ENCODE measurements at places on chromosomes 1 and 21. TPM values are rescaled to one million over a fixed set of nuclear protein-coding genes. Genes with fewer than 3 reads are reported as not detected.

RPS6KC1 gene
- polyA plus RNA-seq = 10.0 TPM

SPRR2F gene
- 26.1 TPM for polyA plus RNA-seq

KCNC4 gene
- 4.8 TPM for polyA plus RNA-seq

FAM78B gene
- polyA plus RNA-seq = 0.77 TPM

TOMM40L gene
- 14.5 TPM for polyA plus RNA-seq

SH2D5 gene
- 0.71 TPM for polyA plus RNA-seq

CAPN2 gene
- 162 TPM for polyA plus RNA-seq

PCP4L1 gene
- 1.7 TPM for polyA plus RNA-seq

GPR137B gene
- 13.0 TPM for polyA plus RNA-seq

TSACC gene
- polyA plus RNA-seq = 1.5 TPM

MAN1C1 gene
- 24.6 TPM for polyA plus RNA-seq

- DNase-seq = no peak
Observed at GRCh38 chr1:2787163-2787911, 14.2 kb downstream of the TTC34 start.

DNA sequence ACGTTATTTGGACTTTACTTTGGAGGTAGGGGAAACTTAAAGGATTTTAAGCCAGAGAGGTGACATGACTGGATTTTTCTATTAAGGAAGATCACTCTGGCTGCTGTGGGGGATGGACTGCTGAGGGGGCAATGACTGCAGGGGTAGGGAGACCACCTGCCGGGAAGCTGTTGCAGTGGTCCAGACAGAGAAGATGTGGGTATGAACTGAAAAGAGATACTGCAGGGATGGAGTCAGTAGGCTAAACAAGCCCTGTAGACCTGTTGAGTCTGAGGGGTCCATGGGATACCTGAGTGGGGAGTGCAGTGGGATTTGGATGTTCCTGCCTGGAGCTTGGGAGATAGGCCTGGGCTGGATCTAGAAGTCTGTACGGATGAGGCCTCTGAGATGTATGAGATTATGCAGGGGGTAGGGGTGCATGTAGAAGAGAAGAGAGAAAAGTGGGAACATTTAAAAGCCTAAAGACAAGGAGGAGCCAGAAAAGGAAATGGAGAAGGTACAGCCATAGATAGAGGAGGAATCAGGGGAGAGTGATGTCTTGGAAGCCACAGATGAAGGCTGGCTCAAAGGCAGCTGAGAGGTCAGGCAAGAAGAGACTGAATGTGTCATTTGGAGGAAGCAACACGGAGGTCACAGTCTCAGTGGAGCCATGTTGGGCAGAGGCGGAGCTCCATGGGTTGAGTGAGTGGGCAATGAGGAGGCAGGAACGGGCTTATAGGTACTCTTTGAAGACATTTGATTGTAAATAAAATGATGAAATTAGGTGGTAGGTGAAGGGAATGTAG, 25.9 kb upstream of the KCNA2 start:
- no peak for DNase-seq

- no peak for DNase-seq
Observed at GRCh38 chr1:228884196-228884595, 148.9 kb downstream of the RHOU start.

DNA sequence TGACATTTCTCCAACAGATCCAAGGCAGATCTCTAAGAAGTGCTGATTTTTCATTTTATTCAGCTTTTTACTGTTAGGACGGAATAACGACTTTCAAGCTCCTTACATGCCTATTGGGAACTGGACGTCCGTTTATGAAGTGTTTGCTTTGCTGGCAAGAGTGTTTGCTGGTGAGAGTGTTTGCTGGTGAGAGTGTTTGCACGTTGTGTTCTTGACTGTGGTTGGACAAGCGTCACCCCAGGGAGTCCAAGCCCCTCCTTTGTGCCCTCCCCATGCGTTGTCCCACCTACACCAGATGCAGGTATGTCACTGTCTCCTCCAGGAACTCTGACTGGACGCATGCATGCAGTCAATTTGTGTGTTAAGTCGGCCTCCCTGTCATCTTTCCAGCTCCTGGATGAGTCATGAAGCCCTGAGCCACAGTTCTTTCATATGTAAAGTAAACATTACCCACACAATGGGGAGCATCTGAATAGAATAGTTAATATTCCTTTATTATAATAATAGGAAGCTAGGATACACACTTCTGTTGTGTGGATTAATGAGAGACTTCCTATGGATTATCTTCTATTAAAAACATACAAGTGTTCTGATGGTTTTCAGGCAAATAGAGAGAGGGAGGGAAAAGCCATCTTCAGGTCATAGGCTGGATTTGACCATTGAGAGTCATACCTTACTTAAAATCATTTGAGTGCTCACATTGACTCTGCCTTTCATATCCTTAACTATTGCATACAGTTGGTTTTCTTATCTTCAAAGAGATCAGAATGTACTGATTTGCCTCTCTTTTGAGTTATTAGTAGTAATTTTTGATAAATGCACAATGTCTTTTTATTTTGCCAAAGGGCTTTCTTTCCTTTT, 119.2 kb downstream of the GALNT2 start:
- peak; percentile 87 for DNase-seq

- no peak for DNase-seq
Observed at GRCh38 chr1:60213253-60213652, 139.7 kb upstream of the C1orf87 start.

DNA sequence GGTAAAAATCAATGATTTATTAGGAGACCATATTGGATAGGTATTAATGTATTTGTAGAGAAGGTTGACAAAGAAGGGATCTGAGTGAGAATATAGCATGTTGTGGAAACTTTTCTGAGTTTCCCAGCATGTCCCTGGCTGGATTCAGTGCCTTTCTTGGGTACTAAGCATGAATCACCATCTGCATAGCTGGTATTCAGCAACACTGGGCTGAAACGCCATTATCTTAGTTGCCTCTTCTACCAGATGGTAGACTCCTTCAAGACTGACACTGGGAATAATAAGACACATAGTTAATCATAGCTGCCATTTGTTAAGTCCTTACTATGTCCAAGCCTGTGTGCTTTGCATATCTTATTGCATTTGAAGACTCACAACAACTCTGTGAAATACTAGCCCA, 45.5 kb downstream of the ATP5PF start:
- DNase-seq = no peak

GRCh38 chr1:89069951-89070350, 4.9 kb upstream of the GBP1 start:
- DNase-seq = no peak

GRCh38 chr1:244964112-244964971, 100.0 kb upstream of the HNRNPU start:
- DNase-seq = peak; percentile 71

DNA sequence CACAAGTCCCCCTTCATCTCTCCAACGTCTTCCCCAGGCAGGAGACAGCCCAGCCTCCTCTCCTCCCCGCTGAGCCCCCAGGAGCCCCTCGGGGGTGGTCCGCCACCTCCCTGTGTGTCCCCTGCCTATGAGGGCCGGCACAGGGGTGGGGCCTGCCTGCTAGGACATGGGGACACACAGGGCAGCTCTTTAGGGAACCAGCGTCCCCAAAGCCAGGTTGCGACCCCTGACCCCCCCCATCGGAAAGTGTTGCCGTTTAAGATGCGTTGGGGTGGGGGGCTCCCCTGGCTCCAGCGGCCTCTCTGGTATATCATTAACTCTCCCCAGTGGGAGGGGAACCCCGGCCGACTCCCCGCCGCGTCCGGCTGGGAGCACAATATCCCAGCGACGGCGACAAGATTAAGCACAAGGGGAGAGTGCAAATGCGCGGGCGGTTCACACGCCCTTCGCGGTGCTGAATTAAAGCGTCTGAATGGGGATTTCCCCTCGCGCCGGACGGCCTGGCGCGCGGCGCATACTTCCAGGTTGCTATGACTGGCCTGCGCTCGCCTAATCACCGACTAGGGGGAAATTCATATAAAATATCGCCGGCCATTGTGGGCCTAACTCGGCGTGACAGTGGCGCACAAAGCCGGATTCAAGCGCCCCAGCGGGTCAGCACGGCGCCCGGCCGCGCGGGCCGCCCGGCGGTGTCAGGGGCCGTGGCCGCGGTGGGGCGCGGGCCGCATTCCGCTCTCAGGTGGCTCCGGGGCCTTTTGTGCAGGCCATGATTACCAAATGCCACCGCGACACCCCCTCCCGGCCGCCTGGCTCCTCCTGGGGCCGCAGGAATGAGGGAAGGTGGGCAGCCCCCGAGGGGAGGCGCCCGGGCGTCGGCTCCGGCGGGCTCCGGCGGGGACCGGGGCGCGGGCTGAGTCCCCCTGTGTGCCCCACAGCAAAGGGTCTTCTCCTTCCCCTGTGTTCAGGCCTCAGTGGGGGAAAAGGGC, 30.9 kb downstream of the WNT3A start:
- peak; percentile 66 for DNase-seq

DNA sequence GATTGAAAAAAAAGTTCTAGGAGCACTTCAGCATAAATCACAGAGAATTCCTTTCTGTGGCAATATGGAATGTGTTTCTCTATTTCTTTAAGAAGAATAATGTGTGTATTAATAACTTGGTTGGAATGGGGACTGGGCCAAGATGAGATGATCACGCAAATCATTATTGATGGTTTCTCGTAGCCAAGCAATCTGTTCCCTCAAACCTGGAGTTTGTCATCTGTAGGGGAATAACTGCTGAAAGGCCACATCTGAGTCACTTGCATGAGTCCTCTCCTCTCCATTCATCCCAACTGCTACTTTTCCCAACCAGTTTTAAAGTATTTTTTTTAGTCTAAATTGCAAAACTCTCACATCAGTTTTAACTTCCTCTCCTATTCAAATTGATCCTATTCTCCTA, 480.4 kb downstream of the PLPP3 start:
- DNase-seq = no peak

GRCh38 chr1:68448365-68448764, 1.4 kb downstream of the RPE65 start:
- no peak for DNase-seq

- DNase-seq = no peak
Observed at GRCh38 chr1:39050001-39050400, 23.9 kb downstream of the NDUFS5 start.

DNA sequence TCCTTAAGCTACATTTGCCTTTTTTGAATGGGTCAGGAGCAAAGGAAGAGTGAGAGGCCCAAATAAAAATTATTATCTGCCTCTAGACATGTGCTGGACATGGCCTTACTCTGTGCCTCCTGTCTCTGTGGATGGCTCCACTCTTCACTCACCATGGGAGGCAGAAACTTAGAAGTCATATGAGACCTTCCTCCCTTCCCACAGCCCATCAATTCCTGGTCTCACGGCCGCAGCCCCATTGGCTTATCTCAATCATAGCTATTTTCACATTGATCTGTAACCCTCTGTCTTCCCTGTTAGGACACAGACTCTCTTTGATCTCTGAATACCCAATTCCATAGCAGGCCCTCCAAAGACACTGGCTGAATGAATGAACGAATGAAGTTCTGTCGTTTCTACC, 14.2 kb upstream of the ADORA1 start:
- DNase-seq = no peak

DNA sequence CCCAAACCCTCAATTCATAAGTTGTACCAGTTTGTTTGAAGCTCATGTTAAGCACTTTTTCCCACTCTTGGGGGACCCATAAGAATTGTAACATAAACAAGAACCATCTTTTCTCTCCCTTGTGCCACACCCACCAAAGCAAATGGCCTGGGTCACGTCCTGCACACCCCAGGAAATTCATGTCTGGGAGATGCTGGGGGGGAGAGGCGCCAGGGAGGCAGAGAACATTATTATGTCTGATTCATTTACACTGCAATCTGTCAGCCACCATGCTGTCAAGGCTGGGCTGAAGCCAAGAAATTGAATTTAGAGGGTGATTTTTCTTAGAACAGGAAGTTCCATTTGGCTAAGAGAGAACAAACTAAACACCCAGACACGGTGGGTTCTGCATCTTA, 37.2 kb upstream of the IPO9 start:
- DNase-seq = peak; percentile 14

Data from hepatocyte (in vitro differentiated cells).